ENCODE measurements at places on chromosomes 16 and 17.

DNA sequence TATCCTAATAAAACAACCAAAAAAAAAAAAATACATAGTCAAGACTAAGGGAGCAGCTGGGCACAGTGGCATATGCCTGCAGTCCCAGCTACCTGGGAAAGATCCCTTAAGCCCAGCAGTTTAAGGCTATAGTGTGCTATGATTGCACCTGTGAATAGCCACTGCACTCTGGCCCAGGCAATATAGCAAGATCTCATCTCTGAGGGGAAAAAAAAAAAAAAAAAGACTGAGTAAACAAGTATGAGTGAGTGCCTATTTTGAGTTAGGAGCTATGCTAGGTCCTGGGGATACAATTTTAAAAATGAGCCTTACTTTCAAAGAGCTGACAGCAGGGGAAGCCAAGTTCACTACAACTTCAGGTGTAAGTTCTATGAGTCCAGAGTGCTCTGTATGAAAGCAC lies 55.4 kb downstream of the GRB2 start:
- no peak for DNase-seq

DNA sequence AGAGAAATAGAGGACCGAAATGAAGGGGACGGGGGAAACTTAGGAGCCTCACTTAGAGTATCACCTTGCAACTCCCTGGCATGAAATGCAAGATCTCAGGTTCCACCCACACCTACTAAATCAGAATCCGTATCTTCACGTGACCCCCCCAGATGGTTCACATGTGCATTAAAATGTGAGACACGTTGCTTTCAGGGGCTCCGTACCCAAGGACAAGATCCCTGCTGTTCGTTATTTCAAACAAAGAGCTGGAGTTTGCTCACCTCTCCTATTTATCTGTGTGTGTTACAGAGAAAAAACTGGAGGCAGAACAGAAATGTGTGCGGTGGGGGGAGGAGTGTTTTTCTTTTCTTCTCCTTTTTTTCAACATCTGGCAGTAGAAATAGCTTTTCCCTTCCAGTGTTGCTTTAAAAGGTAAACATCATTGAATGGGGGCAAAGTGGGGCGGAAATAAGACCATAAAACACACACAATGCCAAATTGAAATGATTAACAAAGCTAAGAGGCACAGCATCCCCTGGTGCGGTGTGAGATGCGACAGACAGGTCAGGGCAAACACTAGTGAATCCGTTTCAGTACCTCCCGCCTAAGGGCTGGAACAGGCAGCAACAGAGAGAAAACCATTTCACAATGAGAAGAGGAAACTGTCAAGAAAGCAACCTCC lies 145.4 kb downstream of the SOX9 start:
- no peak for DNase-seq

DNA sequence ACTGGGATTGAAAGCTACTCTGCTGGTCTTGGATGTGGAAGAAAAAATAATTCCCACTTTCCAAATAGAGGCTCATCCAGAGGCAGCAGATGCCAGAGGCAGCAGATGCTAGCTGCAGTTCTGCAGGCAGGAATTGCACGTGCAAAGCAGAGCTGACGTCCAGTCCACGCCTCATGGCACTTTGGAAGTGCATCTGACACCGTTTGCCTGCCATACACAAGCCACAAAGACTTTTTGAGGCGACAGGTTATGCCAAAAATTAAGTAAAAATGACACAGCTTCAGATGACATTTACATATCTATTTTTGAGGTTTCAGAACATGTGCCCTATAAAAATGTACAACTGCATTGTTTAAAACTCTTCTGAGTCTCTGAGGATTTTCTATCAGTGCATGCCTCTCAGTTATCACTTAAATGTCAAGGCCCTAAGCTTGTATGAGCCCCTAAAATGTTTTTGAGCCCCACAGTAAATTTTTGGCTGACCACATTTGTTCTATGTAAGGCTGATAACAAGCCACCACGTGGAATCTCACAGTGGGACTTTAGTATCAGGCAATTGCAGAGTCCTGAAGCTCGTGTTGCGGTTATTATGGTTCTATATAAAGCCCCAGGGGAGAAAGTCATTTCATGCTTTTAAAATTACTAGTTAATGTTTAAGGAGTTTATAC lies 239.2 kb downstream of the PRKCA start:
- DNase-seq = no peak

DNA sequence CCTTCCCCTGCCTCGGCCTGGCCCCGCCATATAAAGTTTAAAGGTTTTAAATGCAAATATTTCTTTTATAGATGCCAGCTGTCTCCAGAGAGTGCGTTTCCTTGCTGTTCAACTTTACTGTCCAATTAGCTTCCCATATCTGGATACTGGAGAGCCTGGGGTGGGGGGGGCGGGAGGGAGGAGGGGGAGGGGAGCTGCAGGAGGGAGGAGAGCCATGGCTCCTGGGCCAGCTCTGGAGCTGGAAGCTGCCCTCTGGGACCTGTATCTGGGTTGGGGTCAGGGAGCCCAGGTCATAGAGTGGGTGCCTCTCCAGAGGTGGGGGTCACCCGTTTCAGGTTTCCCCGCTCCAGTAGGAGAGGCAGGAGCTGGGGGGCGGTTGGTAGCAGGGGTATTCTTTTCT lies 6.2 kb upstream of the GSE1 start:
- DNase-seq = no peak

GRCh38 chr17:46777943-46778915 lies 40.3 kb downstream of the WNT3 start:
- no peak for DNase-seq

DNA sequence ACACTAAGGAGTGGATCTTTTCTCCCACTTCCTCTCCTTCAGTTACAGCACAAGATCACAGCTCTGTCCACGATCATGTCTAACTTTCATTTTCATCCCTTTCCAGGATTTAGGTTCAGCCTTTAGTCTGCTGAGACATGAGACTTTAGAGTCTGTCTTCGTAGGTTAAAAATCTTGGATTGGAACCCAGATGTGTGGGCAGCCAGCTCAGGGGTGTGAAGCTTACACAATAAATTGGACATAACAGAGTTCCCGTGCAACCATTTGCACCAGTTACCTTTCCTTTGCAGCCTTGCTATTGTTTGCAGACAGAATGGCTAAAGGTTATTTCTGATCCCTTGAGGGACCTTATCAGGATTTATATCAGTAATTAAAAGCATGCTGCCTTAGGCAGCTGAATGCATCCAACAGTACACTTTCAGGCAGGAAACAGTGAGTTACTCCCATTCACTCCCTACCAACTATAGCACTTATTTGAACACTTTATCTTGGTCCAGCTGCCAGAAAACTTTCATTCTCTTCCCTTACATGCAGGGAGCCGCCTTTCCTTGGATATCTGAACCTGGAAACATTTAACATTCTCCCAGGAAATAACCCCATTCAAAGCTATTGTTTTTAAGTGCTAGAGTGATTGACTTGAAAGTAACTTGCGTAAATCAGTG lies 87.3 kb downstream of the TMEM100 start:
- DNase-seq = no peak

DNA sequence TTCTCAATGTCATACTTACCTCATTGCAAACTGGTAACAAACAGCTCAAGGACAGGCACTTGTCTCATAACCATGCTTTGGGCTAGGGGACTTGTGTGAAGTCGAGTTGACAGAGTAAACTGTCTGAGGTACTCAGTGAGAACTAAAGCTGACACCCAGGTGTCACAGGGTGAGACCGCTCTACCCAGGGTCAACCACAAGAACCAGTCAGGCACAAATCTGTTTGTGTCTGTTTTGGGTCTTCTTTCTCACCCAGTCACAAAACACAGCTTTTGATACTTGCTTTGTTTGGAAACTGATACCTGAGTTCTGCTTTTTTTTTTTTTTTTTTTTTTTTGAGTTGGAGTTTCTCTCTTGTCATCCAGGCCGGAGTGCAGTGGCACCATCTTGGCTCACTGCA lies 161.1 kb downstream of the STX8 start:
- DNase-seq = no peak

- no peak for DNase-seq
Measured at GRCh38 chr17:72413077-72414031, 292.5 kb downstream of the SOX9 start.

DNA sequence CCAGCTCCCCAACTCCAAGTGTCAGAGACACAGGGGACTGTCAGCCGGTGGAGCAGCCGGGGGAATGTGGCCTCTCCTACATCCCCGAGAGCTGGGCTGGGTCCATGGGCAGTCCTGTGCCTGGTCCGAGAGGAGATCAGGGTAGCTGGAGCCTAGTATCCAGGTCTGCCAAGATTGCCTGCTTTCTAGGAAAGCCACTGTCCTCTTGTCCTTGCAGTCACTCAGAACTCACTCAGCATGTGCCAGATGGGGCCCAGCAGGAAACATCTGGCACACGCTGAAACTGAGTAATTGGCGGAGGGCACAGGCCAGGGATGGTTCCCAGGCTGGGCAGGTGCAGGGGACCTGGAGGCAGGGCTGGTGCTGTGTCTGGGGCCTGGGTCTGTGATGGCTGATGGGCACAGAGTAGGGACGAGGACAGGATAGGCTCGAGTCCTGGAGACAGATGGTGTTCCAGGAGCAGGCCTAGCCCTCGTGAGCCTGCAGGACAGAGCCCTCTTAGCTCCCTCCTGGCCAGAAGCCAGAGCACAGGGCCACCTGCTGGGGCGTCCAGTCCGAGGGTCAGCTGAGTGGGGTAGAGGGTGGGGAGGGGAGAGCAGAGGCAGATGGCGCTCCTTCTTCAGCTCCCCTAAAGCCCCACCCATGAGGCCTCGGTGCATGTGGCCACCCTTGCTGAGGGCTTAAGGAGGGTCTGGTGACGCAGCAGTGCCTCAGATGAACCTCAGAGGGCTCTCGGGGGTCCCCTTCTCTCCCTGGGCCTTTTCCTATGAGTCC lies 31.1 kb downstream of the ADCY7 start:
- DNase-seq = no peak

- DNase-seq = no peak
Measured at GRCh38 chr16:4389051-4389955, 17.7 kb downstream of the VASN start.

DNA sequence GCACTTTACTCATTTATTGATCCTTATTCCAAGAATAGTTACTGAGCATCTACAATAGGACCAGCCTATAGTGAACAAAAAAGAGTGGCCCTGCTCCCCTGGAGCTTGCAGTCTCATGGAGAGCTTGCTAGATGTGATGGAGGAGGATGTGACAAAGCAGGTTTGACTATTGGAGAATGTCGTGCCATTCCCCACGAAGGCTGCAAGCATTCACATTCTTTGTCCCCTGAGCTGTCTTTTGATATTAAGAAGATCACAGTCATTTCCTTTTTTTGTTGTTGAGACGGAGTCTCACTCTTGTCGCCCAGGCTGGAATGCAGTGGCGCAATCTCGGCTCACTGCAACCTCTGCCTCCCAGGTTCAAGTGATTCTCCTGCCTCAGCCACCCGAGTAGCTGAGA lies 115.0 kb upstream of the ADAMTS18 start:
- no peak for DNase-seq

GRCh38 chr16:87742781-87743490 lies 22.9 kb downstream of the KLHDC4 start:
- DNase-seq = no peak

DNA sequence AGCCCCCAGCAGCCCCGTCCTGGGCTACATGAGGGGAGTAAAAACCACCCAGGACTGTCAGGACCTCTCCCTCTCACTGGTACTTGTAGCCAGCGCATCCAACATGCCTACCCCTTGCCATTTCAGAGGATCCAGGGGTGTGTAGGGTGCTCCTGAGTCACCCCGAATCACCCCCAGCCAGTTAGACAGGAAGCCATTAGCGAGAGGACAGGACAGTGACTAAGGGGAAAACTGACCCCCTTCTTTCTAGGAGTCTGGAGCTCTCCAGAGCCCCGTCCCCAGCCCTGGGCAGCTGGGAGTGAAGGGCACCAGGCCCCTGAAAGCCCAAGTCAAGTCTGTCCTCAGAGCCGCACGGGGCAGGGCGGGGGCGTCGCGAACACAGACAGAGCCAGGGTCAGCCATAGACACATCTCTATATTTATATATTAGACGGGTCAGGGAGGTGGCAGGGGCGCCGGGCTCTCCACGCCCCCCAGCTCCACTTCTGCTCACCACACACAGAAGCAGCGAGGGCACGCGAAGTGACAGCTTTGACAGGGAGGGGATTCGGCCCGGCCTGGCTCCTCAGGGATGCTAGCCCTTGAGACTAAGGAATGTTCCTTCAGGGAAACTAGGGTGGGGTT lies 485 bp upstream of the GDPD3 start:
- DNase-seq = no peak

DNA sequence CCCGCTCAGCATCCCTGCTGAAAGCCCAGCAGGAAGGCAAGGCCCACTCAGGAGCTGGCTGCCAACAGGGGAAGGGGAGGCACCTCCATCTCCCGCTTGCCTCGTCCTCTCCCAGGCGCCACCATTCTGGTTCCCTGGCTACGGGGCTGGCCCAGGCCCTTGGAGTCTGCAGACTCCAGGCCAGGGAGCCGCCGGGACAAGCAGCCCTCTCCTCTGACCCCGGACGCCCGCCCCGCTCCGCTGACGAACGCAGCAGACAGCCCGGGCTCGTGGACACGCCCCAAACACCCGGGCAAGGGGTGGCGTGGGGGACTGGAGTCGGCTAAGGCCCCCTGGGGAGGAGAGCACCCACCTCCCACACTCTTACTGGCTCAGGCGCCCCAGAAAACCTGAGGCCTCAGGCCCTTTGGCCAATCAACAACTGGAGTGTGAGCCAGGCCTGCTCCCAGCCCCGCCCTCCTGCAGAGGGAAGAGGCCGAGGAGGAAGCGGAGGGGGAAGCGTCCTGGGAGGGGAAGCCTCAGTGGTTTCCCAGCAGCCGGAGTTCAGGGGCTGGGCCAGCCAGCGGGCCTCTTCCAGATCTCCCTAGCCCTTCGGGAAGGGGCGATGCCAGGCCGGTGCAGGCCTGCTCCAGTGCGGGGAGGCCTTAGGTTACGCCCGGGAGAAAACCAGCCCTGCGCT lies 4.2 kb downstream of the MNT start:
- no peak for DNase-seq

DNA sequence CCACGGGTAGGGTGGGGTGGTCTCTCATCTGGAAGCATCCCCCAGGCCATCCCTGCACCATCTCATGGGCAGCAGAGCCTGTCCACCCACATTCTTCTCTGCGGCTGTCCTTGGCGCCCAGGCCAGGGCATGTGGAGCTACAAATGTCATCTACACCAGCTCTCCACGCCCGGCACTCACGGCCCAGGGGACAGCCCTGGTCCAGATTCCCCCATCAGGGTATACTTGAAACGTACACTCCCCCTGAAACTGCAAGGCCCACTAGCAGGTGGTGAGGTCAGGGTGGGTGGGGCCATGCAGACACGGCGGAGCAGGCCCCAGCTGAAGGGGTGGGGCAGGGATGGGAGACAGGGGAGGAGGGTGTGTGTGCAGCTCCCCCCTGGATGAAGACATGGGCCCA lies 3.2 kb upstream of the SOX8 start:
- no peak for DNase-seq

GRCh38 chr16:79347277-79347676 lies 253.3 kb downstream of the MAF start:
- DNase-seq = no peak

DNA sequence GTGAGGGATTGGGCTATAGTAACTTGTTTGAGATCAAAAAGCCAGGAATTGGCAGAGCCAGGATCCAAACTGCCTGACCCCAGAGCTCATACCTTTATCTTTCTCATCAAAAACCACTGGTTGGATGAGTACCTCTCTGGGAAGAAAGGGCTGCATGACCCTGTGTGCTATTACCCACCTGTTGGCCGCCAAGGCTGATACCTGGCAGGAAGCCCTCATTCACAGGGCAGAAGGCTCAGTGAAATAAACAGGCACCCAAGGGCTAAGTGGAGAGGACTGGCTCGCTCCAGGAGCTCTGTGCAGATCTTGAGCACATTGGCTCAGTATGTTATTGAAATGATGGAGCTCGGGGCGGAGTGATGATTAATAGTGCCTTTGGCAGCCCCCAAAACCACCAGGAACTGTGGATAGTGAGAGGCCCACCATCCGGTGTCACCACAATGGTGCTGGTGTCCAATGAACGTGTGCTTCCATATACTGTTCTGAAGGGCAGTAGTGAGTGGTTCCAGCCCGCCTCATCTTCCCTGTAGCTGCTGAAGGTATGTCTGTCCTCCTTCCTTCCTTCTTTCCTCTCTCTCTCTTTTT lies 197.6 kb downstream of the MSI2 start:
- DNase-seq = no peak
